ENCODE measurements at places on chromosomes 3 and 15.

GRCh38 chr3:145395421-145395820, 765.6 kb downstream of the PLOD2 start:
- no peak for DNase-seq

DNA sequence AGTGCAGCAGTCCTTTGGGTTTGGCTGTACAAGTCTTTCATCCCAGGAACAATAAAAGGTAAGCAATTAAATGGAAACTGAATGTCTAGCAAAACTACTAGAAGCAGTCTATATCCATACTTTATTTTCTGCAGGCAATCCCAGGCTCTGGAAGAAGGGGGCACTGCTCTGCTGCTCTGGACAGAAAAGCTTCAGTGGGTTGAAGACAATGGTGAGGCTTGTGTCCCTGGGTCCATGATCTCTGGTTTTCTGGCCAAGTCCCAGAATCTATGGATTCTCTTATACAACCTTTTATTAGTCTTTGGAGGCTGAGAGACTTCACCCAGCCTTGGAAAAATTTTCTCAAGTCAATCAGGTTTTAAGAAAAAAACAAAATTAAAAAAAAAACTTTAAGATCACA, 35.6 kb downstream of the SCAP start:
- DNase-seq: no peak

- DNase-seq: no peak
These were observed 32.6 kb upstream of the ITGA11 start for GRCh38 chr15:68464448-68465090.

GRCh38 chr15:60021589-60022378, 17.7 kb downstream of the FOXB1 start:
- DNase-seq: no peak

GRCh38 chr15:60573936-60574335, 95.0 kb upstream of the ICE2 start:
- no peak for DNase-seq

- no peak for DNase-seq
These were observed 39.3 kb downstream of the P3H2 start for GRCh38 chr3:190081389-190081788.

- no peak for DNase-seq
These were observed 7.2 kb downstream of the PLXNB1 start for GRCh38 chr3:48422681-48423080.

- no peak for DNase-seq
These were observed 18.6 kb downstream of the SERP1 start for GRCh38 chr3:150527464-150528255.

DNA sequence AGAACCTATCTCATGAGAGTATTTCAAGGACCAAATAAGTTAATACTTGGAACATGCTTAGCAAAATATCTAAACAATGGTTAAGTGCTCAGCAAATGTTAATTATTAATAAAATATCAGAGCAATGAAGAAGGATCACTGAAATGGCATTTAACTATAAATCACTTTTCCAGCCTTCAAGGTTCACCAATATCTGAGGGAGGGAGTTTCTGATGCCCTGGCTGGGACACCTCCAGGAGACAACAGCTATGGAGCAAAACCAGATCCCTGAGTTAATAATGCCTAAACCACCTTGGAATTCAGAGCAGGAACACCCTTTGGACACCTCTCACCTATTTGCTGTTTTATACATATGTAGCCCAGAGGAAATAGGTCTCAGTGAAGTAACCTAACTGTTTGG, 6.4 kb upstream of the FAM174B start:
- DNase-seq: no peak

GRCh38 chr3:128394033-128394432, 72.7 kb downstream of the DNAJB8 start:
- no peak for DNase-seq

DNA sequence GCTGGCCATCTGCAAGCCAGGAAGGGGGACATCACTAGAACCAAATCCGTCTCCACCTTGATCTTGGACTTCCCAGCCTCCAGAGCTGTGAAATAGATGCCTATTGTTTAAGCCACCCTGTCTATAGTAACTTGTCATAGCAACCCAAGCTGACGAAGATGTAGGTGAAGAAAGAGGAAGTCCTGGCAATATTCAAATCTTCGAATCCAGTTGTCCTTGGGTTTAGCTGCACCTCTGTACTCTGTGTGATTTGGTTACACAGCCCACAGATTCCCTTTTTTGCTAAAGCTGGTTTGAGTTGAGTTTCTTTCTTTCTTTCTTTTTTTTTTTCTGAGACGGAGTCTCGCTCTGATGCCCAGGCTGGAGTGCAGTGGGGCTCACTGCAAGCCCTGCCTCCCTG, 68.0 kb upstream of the XCR1 start:
- DNase-seq: peak; percentile 49

Data from GM13977 (cell line).